ENCODE measurements at places on chromosomes 6 and 20.

DNA sequence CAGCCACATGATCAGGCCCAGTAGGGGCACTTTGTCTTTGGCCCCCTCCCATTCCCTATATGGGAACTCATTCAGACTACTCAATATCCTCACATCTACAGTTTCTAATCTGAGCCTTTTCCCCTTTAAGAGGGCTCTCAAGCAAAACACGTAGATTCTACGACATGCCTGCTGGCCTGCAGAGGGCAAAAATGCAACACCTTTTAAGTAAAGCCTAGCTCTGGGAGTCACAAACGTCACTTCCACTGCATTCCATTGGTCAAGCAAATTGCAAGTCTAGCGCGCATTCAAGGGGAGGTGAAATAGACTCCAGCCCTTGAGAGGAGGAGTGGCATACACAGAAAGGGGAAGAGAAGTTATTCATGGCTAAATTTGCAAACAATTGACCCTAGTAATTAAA lies 70.6 kb downstream of the CDC40 start:
- no peak for DNase-seq

- no peak for DNase-seq
Observed at GRCh38 chr6:148713921-148714320, 32.9 kb upstream of the UST start.

GRCh38 chr6:142694054-142694453 lies 250.9 kb downstream of the HIVEP2 start:
- no peak for DNase-seq

DNA sequence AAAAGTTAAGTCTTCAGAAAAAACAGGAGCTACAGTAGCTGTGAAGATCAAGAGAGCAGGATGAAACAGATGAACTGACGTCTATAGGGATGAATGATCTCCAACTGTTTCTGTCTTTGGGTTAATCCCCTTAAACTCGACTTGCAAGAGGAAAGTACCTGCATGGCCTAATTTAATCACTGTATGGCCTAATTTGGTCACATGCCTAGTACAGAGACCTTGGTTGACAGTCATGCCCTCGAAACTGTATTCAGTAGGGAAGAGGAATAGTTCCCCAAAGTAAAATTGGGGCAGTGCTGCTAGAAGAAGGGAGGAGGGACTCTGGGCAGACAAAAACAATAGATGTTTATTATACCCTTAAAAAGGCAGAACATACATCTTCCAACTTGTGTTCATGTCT lies 10.0 kb upstream of the SMAP1 start:
- DNase-seq = no peak

DNA sequence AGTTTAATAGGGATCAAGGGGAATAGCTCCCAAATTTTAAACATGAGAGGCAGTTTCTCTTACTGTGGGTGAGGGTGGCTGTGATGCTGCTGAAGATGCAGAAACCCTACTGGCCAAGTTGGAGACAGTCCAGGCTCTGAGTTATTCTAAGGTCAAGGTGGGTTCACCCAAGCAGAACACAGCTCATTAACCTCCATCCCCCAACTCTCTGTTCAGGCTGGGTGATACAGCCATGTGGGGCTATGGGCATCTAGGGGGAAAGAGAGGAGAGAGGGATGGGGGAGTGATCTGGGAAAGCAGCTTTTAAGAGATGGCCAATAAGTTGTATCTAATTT lies 18.9 kb upstream of the TRAM2 start:
- DNase-seq = no peak

- no peak for DNase-seq
Observed at GRCh38 chr20:60180986-60181385, 222.8 kb downstream of the CDH26 start.

DNA sequence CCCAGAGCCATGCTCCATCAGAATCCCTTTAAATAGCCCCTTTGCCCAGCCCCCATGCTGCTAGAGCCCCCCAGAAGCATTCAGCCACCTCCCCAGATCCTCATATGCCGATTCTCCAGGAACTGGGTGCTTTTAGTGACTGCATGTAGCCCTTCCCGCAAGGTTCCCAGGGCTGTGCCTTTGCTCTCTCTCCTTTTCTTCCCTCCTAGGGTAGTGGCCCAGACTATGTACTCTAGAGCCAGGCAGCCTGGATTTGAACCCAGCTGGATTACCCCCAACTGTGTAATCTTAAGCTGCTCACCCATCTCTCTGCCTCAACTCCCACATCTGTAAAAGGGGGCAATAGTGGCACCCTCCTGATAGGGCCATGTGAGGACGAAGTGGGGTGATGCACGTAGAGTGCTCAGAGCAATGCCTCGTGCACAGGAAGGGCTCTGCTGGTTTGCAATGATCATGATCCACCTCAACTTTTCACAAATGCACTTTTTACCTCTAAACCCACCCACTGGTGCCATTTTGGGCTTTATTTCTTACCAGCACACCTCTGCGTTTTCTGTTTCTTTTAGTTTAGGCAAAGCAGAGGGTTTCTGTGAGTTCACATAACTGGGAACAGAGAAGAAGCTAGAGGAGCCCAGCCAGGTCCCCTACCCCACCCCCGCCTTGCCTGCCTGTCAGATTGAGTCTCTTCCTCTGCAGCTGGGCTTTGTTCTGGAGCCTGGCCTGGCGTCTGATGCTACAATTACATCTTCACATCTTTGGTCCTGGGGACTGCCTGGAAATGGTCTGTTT lies 396.5 kb downstream of the RNGTT start:
- no peak for DNase-seq

- DNase-seq = no peak
Observed at GRCh38 chr20:54254596-54254995, 46.7 kb downstream of the PFDN4 start.

- no peak for DNase-seq
Observed at GRCh38 chr6:80527552-80528052, 421.1 kb downstream of the BCKDHB start.

GRCh38 chr6:139858429-139858828 lies 484.0 kb upstream of the CITED2 start:
- DNase-seq = no peak

- DNase-seq = peak; percentile 28
Observed at GRCh38 chr6:112253841-112254816, at the start of gene LAMA4. Gene LAMA4 (minus strand): TSS chr6:112254567. CDS start chr6:112254150, 417 bp downstream.

DNA sequence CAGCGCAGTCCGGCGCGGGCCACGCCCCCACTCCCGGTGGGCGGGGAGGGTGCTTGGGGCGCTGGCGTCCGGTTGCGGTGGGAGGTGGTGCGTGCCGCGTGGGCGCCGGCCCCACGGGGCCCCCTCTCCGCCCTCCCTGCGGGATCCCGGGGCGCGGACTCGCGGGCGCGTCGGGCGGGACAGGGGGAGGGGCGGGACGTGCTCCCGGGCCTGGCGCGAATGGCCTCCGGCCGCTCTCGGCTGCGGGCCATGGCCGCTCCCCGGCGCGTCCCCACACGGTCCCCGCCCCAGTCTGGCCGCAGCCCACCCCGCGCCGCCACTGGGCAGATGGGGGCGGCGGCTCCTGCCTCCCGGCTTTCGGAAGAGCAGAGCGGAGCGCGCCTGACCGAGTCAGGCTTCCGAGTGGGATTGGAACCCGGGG lies 771 bp upstream of the PPP1R3G start:
- DNase-seq = no peak

DNA sequence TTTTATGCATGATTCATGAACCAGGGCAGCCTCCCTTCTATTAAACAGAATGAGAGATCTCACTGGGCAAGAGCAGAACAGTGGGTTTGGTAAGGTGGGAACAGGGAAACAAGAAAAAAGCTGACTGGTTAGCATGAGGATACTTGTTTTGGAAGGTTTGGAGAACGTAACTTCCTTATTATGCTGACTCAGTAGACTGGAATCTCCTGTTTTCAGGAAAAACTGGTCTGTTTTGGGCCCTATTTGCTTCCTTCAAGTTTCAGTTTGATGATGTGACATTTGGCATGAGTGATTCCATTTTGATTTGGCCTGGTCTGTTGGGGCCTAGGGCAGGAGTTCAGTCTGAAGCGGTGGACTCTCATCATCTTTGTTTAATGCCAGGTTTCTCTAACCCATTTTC lies 172.0 kb downstream of the MYLK4 start:
- DNase-seq = no peak

DNA sequence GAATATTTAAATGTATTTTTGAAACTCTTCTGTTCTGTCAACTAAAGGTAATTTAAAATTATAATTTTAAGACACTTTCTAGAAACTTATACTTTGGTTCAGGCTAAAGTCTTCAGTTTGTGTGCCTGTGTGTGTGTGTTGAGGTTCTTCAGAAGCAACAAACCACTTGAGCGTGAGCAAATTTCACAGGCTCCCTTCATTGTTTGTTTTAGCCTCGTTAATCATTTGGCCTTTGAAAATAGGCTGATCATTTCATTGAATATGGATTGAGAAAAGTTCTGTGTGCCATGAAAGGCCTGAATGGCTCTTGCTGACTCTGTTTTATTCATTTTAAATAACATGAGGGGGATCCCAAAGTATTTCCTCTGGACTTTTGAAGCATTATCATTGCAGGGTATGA lies 420.1 kb downstream of the CDKAL1 start:
- no peak for DNase-seq

DNA sequence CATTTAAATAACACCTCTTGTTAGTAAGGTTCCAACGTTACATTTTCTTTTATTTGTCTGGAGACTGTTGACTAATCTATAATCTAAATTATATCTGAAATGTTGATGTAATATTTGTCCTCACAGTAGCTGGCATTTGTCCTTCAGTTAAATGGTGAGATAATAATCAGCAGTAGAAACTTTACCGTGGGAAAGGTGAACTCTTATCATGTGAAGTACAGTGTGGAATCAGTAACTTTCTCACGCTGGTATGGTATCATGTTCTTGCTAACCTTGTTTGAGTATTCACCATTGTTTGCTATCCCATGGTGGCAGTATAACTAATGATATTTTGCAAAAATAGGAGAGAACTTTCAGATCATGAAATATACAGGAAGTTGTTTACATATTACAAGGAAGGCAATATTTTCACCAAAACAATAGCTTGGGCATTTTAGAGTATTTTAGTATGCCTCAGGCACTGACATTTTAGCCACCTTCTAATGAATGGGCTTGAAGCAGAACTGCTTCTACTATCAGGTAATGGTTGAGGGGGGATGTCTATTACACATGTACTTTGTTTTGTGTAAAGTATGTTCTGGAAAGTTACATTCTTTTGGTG lies 4.8 kb downstream of the GMNN start:
- no peak for DNase-seq

DNA sequence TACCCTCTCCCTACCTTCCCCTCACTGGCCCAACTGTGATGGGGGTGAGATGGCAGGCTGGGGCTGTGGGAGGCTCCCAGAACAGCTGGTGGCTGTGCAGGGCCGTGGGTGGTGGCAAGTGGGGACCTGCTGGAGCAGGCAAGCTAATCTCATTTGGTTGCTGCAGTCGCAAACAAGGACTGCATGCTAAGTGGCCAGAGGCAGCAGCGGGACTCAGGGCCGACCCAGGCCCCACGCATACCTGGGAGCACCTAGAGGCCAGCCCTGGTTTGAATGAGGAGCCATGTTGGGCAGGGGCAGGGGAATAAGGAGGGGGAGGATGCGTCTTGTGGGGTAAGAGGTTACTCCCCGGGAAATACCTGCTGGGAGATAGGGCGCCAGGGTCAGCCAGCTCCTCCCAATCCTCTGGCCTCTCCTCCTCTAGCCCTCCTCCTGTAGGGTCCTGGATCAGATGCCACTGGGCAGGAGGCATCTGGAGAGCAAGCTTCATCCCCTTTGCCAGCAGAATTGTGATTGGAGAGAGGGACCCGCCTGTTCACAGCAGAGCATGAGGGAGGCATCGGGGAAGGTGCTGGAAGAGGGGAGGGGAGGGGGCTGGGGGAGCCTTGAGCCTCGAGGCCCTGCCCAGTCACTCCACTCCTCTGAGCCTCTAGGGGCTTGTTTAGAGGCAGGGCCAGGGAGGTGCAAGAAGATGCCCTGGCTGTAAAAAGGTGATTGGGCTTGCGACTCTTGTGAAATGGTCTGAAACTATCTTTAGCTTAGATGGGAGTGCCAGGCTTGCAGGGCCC lies 24.3 kb upstream of the CDH22 start:
- no peak for DNase-seq

GRCh38 chr6:656460-657252 lies at the start of gene HUS1B:
Gene HUS1B (minus strand): TSS chr6:657100. CDS start chr6:656944, 156 bp downstream.
- DNase-seq = no peak

GRCh38 chr20:10324198-10324847 lies 105.7 kb downstream of the SNAP25 start:
- DNase-seq = no peak

DNA sequence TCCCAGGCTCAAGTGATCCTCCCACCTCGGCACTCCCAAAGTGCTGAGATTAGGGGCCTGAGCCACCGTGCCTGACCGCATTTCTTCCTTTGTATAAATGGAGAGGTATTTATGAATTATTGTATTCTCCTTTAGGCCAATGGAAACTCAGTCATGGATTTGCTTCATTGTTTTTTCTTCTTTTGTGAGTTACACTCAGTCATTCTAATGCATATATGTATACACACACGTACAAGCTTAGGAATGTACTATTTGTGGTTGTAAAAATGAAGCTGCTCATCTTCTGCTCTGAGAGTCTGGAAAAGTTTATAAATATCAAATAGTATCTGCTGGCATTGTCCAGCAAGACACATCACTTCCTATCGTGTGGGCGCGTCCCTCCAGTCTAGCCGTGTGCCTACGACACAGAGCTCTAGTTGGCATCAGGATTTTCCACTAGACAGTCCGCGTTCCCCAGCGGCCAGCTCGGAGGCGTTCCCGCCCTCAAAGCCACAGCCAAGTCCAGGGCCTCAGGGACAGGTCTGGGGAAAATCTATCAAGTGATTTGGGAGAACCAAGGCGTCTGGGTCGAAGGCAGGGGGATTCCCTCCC lies 215.2 kb downstream of the NFATC2 start:
- DNase-seq = no peak

- no peak for DNase-seq
Observed at GRCh38 chr20:2292416-2293110, 3.2 kb upstream of the TGM3 start.

DNA sequence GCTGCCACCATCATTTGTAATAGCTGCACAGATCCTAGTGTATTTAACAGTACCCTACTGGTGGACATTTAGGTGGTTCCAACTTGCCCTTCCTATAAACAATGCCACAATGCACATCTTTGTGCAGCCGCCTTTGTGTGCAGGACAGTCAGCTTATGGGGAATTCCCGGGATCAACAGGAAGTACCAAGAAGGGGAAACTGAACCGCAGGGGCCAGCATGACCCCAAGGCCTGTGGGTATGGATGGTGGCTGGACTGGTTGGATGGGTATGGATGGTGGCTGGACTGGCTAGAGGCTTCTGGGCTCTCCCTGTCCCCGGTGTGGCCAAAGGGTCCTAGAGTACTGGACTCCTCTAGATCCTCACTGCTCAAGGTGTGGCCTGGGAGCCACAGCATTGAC lies 46.7 kb downstream of the CEBPB start:
- no peak for DNase-seq

- DNase-seq = no peak
Observed at GRCh38 chr6:56730663-56731529, 88.2 kb upstream of the DST start.

DNA sequence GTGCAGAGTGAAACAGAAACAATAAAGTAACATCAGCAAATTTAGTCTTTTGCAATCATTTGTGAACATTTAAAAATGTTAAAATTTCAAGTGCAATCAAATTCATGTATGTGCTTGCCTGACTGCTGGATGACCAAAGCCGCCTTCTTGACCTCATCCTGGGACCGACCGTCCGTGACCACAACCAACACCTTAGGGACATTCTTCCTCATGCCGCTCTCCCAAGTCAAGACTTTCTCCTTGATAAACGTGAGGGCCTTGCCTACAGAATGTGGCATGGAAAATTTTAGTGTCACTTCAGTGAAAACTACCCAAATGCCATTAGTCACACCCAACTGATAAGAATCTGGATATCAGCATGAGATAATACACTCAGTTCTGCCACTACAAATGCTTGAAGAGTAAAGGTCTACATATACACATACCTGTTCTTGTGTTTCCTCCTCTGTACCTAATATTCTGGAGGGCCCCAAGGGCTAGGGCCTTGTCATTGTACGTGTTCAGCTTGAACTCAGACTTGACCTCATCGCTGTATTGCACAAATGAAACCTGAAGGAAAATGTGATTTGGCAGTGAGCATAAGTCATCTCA lies 86.8 kb downstream of the COL12A1 start:
- no peak for DNase-seq

All from activated CD4-positive, alpha-beta T cell treated with anti-CD3 and anti-CD28 coated beads, Interleukin-2, amount 50 U/mL, for 48 hours (primary cell).